ENCODE measurements at places on chromosomes 5 and 9.
A peak's percentile ranks its signal among the peaks of the same experiment; 100 is the strongest.

DNA sequence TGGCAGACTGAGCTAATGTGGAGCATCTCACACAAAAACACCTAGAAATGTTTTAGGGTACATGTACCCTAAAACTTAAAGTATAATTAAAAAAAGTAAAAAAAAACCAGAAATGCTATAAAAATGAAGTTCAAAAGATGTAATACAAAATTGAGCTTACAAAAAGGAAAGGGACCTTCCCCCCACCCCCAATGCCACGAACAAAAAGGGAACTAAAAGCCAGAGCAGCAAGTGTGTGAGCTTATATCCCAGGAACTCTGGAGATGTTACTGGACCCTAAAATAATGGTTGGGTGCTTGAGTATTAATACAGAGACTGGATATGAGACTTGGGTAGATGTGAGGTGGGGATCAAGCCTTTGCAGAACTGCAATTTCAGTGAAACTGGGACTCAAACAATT, 11.0 kb downstream of the SPATA9 start:
- no peak for DNase-seq

GRCh38 chr9:131759017-131759647, 19.3 kb upstream of the RAPGEF1 start:
- DNase-seq, result peak; percentile 40

DNA sequence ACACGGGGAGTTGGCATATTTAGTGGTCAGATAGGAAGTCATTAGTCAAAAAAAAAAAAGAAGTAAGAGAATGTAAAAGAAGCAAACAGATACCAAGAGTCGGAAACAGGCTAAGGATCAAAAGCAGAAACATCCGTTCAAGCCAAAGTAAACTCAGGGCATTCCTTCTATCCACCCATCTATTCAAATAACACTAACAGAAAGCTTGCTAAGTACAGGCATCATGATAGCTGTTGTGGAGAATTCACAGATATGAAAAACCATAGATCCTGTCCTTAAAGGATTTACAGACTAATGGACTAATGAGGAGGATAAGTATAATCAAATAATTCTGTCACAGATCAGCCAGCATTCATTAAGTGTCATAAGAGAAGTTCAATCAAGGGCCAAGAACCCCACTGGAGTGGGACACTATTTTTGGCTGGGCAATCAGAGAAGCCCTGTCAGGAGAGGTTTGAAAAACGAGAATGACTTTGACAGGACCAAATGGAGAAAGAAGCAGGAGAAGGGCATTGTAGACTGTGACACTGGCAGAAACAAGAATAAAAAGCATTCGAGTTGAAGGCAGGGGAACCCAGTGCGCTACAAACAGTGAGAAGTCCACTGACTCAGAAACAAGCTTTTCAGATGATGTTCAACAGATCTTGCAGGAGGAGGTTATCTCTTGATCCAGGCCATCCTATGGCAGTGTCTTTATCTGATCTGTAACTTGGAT, 154.2 kb upstream of the TSLP start:
- no peak for DNase-seq

DNA sequence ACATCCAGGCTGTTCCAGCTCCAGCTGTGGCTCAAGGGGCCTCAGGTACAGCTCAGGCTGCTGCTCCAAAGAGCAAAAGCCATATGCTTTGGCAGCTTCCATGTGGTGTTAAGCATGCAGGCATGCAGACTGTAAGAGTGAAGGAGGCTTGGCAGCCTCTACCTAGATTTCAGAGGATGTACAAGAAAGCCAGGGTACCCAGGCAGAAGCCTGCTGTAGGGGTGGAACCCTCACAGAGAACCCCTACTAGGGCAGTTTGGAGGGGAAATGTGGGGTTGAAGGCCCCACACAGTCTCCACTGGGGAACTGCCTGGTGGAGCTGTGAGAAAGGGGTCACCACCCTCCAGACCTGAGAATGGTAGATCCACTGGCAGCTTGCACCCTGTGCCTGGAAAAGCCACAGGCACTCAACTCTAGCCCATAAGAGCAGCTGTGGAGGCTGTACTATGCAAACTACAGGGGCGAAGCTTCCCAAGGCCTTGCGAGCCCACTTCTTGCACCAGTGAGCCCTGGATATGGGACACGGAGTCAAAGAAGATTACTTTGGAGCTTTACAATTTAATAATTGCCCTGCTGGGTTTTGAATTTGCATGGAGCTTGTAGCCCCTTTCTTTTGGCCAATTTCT, 14.3 kb upstream of the SLC22A5 start:
- DNase-seq, result no peak

GRCh38 chr9:77582961-77583576, 65.1 kb downstream of the GNA14 start:
- DNase-seq, result no peak

DNA sequence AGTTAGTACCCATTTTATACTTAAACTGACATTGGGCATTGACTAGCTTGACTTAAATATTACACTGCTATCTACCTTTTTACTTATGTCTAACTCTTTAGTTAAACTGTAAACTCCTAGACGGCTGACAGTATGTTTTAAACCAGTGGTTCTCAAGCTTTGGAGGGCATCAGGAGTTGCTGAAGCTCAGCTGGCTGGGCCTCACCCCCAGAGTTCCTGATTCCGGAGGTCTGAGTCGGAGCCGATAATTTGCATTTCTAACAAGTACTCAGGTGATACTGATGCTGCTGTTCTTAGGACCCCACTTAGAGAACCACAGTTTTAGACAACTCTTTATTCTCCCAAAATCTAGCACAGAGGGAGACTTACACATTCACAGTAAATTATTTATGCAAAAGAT, 63.3 kb upstream of the PCA3 start:
- DNase-seq, result no peak

DNA sequence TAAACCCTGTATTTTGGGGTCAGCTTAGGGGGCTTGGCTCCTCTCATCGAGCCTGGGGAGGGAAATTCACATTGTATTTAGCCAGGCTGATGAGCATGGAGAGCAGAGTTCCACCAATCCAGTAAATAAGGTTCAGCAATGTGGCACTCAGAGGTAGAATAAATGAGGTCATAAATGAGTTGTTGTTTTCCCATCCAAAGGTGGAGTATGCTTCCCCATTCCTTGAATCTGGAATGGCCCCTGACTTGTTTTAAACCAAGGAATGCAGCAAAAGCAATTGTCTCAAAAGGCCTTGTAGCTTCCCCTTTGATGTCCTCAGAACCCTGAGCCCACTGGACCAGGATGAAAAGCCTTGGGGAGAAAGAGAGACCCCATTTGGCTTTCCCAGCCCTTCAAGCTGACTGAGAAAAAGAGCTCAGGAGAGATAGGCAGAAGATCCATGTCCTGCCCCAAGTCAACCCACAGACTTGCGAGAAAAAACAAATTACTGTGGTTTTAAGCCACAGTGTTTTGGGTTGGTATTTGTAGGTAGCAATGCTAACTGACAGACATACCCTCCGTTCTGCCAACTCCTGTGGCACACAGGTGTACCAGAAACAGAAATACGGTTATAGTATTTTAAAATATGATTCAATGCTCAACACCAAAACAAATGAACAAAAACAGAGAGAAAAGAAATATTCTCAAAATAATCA, 566.0 kb upstream of the DMAC1 start:
- no peak for DNase-seq

DNA sequence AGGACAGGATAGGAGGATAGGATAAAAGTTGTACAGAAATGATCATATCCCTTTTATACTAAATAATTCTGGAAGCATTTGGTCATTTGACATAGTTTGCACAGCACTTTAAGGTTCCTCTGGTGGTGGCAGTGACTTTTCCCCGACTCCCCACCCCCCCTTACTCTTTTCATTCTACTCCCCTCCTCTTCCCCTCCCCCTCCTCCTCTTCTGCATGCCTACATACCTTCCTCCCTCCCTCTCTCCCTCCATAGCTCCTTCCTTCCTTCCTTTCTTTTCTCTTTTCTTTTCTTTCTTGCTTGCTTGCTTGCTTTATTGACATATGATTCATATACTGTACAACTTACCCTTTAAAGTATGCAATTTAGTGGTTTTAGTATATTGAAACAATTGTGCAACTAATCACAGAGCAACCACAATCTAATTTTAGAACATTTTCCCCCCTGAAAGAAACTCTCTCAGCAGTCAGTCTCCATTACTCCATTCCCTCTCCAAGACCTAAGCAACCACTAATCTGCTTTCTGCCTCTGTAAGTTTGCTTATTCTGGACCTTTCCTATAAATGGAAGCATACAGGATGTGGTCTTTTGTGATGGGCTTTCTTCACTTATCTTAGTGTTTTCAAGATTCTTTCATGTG, 159.0 kb downstream of the HACD4 start:
- DNase-seq, result no peak

DNA sequence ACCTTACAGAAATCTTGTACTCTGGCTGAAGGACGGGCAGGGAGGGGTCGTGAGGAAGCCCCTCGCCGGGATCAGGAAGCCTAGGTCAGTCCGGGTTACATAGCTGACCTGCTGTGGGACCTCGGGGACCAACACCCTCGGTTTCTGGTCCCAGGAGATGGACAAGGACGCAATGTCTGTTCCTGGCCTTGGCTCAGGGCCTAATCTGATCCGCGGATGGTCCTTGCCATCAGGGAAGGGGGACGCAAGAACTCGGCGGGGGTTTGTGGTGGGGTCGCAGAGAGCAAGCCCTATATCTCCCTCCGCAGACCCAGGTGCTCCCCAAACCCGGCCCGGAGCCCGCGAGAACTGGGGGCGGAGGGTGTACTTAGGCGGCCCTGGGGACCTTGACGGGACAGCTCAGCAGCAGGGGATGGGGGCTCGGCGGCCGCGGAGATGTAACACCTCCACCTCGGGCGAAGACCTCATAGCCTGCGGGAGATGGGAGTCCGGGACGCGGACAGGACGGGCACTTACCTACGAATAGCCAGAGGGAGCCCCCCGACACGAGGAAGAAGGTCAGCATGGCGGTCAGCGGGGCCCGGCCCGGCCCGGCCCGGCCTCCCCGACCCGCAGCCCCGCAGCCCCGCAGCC, 353 bp downstream of the ACSL6 start:
- no peak for DNase-seq

DNA sequence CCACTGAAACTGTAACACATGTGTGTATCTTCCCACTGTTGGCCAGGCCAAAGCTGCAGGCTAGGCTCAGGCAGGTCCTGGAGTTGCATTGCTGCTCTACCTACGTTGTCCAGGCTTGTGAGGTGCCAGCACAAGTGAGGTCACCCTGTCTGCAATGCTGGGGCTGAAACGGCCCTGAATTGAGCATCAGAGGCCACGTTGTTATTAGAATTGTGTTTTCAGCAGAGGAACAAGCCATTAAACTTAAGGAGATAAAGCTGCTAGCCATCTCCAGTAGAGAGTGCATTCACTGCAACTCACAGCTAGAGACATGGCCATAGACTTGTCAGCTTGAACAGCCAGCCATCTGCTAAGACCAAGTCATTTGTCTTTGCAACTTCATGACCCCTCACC, 191.8 kb downstream of the SEMA6A start:
- DNase-seq, result no peak

DNA sequence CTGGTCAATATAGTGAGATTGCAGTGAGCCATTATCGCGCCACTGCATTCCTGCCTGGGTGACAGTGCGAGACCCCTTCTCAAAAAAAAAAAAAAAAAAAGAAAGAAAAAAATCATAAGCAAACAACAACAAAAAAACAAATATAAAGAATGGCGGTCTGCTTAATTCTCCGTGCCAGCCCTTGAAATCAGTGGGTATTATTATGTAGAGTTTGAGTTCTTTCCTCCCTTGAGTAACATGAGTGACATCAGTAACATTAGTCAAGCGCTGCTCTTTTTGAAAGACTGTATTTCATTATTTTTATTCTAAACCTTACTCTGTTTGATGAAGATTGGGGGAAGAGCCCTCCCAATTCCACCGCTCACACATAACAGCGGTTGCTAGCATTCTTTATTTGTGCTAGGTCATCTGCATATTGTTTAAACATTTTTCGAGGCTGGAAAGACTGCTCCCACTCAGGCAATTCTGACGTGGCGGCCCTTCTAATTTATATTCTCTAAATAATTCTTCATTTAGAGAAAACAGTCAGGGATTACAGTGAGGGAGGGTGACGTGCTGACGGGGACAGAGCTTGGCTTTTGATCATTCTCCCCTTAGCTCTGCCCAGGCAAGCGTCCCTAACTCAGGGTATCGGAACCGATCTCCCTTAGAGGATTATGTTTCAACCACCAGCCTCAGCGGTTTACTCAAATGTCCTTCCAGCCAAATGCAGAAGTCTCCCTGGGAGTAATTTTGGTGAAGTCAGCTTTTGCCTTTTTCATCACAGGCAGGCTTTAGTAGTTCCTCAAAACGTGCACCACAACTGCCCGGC, 860 bp upstream of the MARCHF6 start:
- DNase-seq, result peak; percentile 73

DNA sequence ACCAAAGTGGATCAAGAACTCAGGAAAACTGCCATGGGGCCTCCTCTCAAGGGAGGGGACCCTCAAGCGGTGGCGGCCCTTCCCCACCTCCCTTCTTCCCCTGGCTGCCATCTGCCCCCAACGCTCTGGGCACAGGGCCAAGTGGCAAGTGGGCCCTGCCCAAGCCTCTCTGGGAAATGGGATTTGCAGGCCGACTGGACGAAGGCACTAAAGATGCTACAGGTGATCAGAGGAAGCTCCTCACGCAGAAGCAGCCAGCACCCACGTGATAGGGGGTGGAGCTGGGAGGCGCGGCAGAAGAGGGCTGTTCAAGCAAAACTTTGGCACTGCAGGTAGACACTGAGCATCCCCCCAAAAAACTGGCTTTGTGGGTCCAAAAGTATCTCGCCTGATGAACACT, 52.7 kb upstream of the UBTD2 start:
- no peak for DNase-seq

- DNase-seq, result no peak
These were observed 115.6 kb upstream of the ADAMTSL1 start for GRCh38 chr9:18358325-18358724.

GRCh38 chr9:131807144-131807983, 67.5 kb upstream of the RAPGEF1 start:
- DNase-seq, result no peak

GRCh38 chr5:141512390-141512910, 23.6 kb downstream of the PCDHGC5 start:
- no peak for DNase-seq

- no peak for DNase-seq
These were observed 7.7 kb downstream of the ADGRD2 start for GRCh38 chr9:124457887-124458431.

GRCh38 chr9:8633784-8634183, 834.2 kb upstream of the DMAC1 start:
- DNase-seq, result no peak

GRCh38 chr5:7434914-7435313, 39.0 kb downstream of the ADCY2 start:
- no peak for DNase-seq

DNA sequence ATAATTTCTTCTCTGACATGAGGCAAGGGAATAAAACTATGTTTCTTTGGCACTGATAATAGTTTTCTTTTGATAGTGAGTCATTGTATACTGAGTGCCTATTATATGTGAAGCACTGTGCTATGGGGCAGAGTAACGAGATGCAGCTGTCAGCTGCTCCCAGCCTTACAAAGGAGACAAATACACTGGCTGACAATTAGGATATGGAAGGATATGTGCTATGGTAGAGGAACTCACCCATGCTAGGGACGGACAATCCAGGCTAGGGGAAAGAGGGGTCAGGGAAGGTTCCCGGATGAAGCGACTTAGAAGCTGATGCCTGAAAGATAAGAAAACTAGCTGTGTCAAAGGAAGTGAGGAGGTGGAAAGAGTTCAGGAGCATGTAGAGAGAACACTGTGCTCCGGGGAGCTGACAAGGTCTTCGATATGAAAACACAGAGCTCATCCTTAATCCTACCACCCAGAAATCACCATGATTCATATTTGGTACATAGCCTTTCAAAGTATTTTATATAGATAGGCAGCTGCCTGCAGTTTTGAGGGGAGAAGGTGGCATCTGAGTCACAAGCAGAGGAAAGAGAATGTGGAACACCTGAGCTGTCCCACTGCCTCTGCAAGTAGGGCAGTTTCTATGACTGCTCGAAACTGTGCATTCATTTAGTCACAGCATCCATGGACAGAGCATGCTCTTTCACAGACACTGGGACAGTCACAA, 12.1 kb downstream of the BSPRY start:
- no peak for DNase-seq

All from NCI-H2107 (cell line).